ENCODE measurements at places on chromosomes 2 and 18.

GRCh38 chr2:113114224-113114945, 13.0 kb upstream of the IL1RN start:
- no peak for DNase-seq

DNA sequence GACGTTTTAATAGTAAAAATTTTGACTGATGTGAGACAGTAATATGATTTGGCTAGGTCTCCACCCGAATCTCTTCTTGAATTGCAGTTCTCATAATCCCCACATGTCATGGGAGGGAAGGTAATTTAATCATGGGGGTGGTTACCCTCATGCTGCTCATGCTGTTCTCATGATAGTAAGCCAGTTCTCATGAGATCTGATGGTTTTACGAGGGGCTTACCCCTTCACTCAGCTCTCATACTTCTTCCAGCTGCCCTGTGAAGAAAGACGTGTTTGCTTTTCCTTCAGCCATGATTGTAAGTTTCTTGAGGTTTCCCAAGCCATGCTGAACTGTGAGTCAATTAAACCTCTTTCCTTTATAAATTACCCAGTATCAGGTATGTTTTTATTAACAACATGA, 327.0 kb upstream of the CDH7 start:
- no peak for DNase-seq

DNA sequence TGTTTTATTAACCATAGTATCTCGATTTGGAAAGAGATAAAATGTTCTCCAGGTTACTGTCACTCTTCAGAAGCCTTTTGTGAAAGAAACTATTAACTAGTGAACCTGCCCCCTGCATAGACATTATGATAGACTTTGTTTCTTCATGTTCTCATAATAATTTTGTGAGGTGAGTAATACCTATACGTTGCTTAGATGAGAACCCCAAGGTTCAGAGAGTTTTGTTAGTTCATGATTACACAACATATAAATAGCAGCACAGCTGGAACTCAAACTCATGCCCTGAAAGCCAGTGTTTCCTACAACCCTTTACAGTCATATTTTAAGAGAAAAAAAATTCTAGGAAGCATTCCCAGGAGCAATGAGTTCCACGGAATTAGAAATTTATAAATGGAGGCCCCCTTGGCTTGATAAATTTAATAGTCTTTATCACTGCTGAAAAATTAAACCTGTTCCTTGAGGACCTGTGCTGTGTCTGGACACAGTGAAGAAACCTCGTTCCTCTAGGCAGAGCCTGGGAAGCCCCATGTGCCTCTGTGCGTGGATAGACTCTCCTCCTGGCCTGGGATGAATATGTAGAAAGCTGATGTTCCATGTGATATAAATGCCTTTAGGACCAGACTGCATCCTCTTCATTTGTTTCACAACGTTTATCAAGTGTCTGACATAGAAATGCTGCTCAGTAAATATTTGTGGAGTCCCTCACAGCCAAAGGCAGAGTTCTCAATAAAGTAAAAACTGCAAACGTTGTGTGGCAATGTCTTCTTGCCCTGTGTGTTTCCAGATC, 1257.0 kb upstream of the GYPC start:
- DNase-seq: no peak

- no peak for DNase-seq
These were observed 139.6 kb downstream of the COMMD1 start for GRCh38 chr2:62045017-62045543.

Data from naive thymus-derived CD8-positive, alpha-beta T cell (primary cell).